ENCODE measurements at places on chromosomes 11 and 22.

GRCh38 chr11:61718046-61718531 lies 34.3 kb upstream of the MYRF start:
- DNase-seq: no peak

GRCh38 chr22:44459551-44459950 lies 38.5 kb downstream of the RTL6 start:
- no peak for DNase-seq

DNA sequence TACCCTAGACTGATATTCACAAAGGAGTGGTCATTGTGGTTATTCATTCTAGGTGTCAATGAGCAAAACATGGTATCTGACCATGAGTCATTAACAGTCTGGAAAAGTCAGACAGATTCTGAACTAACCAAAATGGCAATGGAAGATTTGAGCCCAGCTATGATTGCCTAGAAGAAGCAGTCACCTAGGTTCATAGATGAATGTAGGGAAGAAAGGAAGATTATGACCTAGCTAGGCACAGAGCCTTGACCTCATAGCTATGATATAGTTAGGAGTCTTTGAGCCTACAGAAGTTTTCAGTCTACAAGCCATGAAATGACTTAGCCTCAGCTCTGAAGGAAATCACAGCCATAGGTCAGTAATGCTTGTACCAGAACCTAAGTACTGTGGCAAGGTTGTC lies 351 bp downstream of the OR56A4 start:
- no peak for DNase-seq

DNA sequence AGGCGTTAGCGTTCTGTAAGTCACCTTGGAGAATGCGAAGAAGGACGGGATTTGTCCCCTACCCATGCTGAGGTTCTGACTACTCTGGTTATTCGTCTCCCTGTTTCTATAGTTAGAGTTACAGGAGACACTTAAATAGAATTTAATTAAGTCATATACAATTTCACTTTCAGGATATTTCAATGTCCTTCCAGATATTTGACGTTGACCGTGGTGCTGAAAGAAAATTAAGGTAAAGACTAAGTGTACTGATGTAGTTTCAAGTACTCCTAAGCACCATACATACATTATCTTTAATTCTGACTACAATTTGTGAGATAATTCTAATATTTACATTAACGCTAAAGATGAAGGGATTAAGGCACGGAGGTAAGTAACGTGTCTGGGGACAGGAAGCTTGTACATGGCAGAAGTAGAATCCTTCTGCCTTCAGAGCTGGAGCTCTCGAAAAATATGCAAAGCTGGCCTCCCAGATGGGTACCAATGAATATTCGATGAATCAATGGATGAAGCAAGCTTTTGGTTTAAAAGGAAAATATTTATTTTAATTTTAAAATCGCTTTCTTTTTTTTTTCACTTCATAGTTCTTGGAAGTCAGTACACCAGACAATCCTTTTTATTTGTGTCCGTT lies 539 bp upstream of the SLC36A4 start:
- DNase-seq: no peak

DNA sequence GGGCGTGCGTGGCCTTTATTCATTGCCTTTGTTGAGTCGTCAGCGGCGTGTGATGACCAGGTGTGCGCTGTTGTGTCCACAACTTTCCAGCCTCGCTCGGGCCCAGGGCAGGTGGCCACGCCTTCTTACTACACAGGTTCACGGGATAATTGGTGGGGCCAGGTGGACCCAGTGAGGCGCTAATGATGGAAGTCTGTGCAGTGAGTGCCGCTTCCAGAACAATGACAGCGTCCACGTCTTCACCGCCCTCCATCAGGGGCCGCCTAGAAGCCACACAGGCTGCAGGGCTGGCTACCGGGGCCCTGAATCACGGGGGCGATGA lies 1197.3 kb downstream of the BRD1 start:
- no peak for DNase-seq

- no peak for DNase-seq
These were observed 337.2 kb upstream of the DDI1 start for GRCh38 chr11:103699216-103699615.

DNA sequence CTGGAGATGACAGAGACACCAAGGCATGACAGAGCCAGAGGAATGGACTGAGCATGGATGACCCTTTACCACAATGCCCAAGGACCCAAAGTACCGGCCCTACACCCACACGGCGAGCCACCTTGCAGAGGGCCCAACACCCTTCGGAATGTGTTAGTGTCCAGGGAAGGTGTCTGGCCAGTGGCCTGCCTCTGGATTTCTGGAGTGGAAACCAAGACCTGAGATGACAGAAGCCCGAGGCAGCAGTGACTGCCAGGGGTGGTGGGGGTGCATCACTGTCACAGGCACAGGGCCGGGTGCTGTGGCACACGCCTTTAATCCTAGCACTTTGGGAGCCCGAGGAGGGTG lies 28.7 kb downstream of the PDGFB start:
- DNase-seq: no peak

- no peak for DNase-seq
These were observed 705 bp downstream of the UNC93B1 start for GRCh38 chr11:68002938-68003845.

DNA sequence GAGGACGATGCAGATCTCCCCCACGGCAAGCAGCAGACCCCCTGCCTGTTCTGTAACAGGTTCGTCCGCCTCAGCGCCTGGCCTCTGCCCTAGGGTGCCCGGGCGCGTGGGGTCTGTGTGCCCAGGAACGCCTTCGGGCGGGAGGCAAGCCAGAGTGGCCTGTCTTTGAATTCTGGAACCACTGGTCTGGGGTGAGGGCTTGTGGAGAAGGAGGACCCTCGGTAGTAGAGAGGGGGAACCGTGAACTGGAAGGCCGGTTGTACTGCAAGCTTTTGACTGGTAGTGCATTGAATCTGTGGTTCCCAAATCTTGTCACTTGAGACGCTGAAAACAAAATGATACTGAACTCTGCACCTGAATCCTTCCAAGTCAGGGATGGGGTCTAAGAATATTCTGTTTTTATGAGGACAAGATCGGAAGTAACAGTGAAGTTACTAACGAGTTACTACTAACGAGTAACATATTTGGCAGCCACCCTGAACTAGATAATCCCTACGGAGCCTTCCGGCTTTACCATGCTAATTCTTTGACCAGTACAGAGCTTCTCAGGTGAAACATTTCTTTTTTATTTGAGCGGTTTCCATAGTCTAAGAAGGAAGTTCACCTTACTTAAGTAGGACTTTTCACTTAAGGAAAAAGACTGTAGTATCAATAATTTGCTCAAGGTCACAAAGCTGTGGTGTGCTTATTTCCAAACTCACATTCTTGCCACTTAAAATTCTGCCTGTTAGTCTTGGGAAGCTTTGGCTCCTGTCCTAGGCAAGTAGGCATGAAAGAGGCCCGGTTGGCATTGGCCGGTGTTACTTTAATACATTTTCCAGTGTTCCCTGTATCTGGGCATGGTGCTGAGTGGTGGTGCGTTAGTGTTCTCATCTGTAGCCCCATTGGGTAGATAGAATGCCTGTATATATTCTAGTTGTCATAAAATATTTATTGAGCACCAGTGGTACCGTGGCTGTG lies 860 bp downstream of the PRMT3 start:
- DNase-seq: no peak

DNA sequence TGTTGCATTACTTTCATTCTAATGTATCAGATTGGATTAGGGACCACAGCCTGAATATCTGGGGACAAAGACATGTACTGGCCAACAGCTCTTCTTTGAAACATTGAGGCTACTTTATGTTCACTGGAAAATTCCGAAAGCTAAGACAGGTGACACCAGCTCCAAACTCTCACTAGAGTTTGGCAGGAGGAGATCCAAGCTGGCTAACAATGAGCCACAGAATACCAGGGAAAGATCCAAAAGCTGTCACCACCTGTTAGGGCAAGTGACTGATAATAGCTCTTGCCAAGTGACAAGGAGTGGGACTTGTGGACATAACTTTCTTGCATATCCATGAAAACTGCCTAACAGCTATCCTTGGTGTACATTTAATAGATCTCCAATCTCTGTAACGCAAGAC lies 333.3 kb downstream of the TTC28 start:
- no peak for DNase-seq

DNA sequence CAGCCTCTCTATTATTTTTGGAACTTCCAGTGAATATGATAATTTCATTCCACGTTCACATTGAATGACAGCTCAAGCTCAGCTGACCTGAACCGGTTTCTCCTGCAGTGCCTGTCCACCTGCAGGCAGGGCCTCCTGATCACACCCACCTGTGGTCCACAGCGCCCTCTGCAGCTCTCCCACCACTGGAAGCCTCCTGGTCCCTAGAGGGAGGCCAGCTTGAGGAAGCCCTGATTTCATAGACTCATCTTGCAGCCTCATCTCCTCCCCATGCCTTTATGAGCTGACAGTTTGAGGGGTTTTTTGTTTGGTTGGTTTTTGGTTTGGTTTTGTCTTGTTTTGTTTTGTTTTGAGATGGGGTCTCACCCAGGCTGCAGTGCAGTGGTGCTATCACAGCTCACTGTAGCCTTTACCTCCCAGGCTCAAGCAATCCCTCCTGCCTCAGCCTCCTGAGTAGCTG lies 29.9 kb upstream of the MALAT1 start:
- DNase-seq: no peak

- no peak for DNase-seq
These were observed 304.0 kb upstream of the ANO3 start for GRCh38 chr11:26027887-26028286.

DNA sequence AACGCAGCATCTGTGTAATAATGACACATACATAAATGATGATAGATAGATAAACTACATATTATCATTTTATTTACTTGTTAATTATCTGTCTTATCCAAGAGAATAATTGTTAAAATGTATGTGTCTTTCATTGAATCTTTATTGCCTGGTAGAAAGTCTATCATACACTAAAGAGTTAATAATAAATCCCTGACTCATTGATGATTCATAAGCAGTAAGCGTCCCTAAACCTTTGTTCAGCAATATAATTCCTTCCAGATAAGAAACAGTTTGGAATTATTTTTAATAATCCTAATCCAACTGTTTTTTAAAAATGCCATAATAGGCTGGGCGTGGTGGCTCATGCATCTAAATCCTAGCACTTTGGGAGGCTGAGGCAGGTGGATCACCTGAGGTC lies 655.6 kb upstream of the CNTN5 start:
- no peak for DNase-seq

DNA sequence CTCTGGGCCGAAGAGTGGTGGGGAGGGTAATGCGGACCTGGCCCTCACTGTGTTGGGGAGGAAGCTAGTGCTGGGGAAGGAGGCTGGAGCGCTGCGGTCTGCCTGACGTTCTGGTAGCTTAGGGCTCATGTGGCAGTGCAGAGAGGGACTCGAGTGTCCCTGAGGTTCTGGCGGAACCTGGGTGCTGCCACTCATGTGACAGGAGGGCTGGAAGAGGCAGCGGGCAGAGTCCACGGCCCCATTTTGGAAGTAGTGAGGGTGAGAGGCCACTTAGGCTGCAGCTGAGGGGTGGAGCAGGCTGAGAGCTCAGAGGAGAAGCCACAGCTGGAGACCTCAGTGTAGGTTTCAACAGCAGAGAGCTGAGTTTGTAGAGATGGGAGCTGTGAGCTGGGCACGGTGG lies 16.2 kb upstream of the TRMU start:
- DNase-seq: no peak

- DNase-seq: no peak
These were observed 20.3 kb upstream of the MICAL2 start for GRCh38 chr11:12090061-12090591.

DNA sequence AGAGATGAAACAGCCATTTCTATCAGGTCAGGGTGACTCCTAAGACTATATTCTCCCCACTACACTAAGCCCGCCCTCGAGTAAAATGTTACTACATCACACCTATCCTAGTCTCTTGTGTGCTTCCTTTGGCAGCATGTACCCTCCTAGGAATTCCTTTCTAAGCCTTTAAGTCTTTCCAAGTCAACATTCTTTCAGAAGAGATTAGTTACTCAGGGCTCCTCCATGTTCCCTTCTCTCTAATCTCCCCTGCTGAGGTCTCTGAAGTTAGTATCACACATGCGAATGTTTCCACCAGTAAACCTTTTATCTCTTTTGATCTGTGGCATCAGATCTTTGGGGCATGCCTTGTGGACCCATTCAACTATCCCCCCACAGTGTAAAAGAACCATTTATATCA lies 873.7 kb upstream of the FAT3 start:
- DNase-seq: no peak

DNA sequence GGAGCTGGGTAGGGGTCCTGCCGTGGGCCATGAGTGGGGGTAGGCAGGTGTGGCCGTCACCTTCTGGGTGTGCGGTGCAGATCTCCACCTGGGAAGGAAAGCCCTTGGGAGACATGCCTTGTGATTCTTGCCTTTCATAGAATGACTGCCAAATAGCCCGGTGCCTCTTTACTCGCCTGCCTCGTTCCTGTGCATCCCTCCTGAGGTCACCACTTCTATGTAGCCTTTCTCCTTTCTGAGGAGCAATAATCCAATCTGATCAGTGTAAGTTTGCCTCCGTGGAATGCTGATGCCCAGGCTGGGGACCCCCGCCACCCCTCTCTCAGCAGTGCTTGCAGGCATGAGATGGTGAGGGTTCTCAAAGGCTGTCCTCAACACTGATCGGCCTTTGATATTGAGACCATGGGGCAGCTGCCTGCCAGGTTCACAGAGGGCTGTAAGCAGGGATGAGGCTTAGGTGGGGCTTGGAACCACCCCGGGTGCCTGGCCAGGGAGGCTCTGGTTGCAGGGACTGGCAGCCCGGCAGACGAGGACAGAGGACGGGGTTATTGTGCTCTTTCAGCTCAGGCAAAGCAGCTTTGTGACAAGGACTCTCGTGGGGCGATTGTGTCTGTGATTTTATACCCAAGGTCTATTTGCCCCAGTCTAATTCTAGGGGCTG lies 86.1 kb upstream of the WNT7B start:
- no peak for DNase-seq

DNA sequence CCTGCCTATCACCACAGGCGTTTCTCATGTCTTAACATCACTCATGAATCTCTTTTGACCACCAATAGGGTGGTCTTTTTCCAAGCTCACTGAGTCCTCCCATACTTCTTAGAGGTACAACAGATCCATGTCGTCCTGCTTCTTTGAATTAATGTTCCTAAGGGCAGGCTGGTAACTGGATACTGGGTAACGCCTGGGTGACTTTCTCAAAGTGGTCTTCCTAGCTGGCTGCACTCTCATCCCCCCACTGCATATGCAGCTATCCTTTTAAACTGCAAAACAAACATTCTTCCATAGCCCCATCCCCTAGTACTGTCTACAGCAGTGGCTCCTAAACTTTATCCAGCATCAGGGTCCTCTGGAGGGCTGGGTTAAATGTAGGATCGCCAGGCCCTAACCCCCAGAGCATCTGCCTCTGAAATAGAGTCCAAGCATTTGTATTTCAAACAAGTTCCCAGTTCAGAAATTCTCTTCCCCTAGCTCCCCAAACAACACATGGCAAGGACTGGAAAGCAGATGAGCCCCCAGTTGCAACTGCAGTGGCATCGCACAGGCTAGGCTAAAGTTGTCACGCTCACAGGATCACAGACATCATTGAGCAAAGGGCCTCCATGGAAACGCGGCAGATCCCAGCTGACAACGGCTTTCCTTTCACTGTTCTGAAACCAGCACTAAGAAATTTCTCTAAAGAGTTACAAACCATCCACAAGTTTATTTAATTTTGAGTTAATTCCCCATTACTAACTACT lies 204.9 kb downstream of the LARGE1 start:
- no peak for DNase-seq

Data from cerebellar nuclear complex (tissue), 1 donor.